ENCODE measurements at places on chromosomes 2 and 18. TPM values are rescaled to one million over a fixed set of nuclear protein-coding genes. Genes with fewer than 3 reads are reported as not detected.

DNA sequence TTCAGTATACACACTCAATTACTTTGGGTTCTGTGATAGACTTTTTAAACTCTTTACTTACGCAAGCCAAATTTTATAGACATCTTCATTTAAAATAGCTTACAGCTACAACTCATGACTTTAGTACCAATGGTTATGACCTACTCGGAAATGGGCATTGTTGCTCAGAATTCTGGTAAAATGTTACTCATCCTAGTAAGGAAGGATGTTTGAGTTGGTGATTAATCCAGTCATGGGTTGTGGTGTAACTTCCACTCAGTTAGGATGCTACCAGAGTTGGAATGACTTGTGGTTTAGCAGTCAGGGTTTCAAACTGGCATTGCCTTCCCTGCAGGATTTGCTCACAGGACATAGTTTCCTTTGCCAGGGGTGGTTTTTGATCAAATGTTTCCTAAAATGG is 7.4 kb upstream of the NPC1 start:
- DNase-seq: no peak

DNA sequence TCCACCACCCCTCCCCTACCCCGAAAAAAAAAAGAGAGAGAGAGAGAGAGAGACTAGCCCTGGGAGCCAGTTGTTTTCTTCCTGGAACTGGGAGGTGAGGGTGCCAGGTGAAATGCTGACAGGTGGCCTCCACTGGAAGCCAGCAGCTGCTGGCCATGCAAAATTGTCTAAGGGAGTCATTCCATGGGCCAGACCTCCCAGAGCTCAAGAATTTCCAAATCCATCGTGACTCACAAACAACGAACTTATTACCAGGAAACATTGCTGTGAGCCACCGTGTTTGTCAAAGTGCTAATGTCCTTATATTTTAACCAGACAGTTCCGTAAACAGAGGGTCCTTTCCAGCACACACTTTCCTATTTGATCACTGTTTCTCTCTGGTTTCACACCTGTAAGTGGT is 68.5 kb upstream of the PID1 start:
- no peak for DNase-seq

DNA sequence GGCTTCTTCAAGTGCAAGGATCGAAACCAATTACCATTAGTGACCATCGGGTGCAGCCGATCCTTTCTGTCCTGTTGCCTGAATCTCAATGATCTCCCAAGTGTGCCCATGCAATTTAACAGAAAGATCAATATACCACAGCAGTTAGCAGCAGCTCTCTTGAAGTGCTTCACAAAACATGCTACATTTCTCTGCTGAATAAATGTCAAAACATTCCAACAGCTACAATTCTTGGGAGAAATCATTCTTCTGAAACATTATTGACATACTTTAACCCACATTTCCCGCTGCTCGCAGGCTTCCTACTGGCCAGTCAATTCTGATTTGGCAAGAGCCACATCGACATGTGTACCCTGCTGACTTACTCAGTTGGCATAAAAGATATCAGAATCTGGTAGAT is 907.7 kb downstream of the TMEM182 start:
- no peak for DNase-seq

Gene CRYGC
- not detected for total RNA-seq

- no peak for DNase-seq
These were observed 31.5 kb upstream of the PDIA6 start for GRCh38 chr2:10844097-10844496.

DNA sequence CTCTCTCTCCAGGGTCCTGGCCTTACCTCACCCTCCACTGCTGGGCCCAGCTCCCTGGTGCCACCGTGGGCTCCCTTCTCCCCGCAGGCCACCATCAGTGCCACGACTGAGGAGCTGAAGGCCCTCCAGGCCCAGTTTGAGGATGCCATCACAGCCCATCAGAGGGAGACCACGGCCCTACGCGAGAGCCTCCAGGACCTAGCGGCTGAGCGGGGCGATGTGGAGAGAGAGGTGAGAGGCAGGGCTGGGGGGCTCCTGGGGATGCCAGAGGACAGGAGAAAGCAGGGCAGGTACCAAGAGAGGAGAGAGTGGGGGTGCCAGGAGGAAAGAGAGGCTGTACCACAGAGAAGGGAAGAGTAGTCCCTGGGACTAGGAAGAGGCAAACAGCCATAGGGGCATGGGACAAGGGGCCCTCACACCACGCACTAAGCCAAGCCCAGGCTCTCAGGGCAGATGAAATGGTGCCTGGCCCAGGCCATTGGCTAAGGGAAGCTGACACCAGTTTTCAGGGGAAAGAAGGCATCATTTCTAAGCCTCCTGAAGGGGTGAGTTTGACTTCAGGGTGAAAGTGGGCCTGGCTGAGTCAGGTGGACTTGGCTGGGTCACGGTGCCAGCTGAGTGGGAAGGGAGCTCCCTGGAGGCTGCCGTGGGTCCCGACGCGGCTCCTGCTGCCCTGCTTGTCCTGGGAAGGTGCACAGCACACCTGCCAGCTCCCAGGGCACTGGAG is 39.0 kb upstream of the SNED1 start:
- DNase-seq: no peak

GRCh38 chr2:8090748-8091700 is 590.8 kb upstream of the ID2 start:
- DNase-seq: no peak

DNA sequence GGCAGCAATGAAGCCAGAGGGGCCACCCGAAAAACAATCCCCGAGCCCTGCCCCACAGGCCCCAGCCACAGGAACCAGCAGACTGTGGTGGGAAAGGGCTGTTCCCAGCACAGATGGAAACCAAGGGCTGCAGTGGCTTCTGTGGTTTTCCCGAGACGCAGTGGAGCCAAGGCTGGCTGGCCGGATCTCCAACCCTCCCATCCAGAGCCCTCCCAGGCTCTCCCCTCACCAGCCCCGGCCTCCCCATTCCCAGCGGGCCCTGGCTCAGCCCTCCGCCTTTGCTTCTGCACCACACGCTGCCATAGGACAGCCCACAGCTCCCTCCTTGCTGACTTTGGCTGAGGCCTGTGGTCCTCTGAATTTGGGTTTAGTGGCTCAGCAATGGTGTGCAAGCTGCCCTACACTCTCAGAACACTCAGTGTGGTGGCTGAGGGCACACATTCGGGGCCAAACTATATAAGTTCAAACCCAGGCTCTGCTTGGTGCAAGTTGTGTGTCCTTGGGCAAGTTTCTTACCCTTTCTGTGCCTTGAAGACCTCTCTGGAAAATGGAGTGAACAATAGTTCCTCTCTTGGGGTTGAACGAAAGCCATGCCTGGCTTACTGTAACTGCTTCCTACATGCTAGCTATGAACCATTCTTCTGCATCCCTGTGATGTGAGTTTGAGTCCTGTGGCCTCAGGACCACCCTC is 200.1 kb downstream of the SMAD7 start:
- DNase-seq: no peak

- no peak for DNase-seq
These were observed 1305.0 kb upstream of the NRXN1 start for GRCh38 chr2:52336951-52337350.

GRCh38 chr2:238097988-238098871 is 1.9 kb upstream of the ESPNL start:
- peak; percentile 73 for DNase-seq

Gene SERPINB3
- not detected for total RNA-seq

Gene NOSTRIN
- total RNA-seq: not detected

GRCh38 chr18:1045658-1046057 is 141.0 kb downstream of the ADCYAP1 start:
- DNase-seq: no peak

Gene WDR33
- 52.1 TPM for total RNA-seq

DNA sequence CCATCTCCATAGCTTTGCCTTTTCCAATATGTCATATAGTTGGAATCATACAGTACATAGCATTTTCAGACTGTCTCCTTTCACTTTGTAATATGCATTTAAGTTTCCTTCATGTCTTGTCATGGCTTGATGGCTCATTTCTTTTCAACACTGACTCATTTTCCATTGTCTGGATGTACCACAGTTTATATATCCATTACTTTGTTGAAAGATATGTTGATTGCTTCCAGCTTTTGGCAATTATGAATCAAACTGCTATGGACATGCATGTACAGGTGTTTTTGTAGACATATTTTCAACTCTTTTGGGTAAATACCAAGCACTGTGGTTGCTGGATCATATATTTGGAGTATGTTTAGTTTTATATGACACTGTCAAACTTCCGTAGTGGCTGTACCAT is 26.3 kb downstream of the ACSL3 start:
- DNase-seq: no peak

DNA sequence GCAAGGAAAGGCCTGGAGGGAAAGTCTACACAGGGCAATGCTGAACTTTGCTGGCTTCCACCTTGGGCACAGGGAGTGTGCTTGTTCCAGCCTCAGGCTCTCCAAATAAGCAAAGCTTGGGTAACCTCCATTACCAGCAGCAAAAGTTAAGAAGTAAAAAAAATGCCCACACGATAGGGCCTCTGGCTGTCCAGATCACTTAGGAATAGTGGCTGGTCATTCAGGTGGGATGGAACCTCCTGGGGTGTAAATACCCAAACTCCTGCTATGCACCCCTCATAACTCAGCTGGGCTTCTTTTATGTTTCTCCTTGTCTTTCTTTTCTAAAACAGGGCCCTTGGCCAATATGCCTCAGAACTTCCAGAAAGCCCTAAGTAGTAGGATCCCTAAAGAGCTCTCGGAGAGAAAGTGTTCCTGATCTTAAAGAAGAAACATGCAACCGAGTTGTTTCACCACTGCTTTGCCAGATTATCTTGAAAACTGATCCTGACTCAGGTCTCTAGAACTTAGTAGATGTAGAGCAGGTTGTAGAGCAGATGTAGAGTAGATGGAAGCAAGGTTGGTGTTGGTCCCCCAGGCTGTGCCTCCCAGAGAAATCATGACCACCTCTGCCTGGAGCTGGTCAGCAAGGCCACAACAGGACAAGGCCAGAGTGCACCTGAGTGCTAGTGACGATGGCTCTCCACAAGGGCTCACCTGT is 2.0 kb upstream of the OSR1 start:
- no peak for DNase-seq

GRCh38 chr2:170822290-170823087 is 5.8 kb downstream of the GAD1 start:
- peak; percentile 57 for DNase-seq

DNA sequence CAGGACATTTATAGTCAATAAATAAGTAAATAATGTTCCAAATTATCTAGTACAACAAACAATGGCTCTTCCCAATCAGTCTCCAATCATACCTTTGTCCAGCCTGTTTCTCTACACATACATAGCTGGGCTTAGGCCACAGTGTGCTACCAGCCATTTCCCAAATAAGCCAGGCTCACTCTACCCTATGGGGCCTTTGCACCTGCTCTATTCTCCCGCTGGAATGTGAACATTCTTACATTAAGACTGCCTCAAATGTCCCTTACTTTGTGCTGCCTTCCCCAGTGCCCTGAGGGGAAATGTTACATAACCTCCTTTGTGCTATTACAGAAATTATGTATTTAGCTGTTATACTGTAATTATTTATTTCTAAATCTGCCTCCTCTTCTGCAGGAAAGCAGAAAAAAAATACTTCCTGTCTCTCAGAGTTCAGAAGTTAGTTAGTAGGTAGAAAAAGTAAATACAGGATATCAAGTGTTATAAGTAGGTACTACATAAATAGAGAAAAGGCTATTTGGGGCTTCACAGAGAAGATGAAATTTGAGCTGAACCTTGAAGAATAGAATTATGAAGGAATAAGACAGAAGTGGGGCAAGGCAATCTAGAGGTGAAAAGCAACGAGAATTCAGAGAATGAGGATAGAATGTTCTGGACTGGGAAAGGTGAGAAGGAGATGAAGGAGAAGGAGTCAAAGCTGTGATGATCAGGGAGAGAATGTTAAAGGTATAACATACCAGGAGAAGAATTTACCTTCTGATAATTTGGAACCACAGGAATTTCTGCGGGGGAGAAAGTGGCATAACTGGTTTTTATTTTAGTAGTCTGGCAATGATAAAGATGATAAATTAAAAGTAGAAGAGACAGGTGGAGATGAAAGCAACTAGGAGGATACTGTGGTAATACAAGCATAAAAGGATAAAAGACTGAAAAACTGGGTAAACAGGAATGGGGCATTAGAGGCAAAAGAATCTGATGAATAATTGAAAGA is 37.0 kb downstream of the ROCK1 start:
- DNase-seq: no peak

Gene MFSD2B
- not detected for total RNA-seq

Gene GLI2
- 1.2 TPM for total RNA-seq

DNA sequence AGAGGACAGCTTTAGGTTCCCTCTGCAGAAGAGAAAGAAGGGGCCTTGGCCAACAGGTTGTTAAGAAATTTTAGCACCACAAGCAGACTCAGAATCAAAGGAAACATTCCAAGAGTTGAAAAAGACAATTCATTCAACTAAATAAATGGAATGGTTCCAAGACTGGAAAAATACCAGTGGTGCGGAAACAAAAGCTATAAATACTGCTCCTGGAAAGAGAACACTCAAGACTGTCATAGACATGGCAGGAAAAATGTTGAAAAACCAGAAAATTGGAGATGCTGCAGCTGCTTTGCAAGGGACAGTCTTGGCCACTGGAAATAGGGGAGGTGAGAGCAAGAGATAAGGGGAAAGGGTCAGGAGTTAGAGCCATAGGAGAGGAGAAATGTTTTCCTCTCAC is 312.7 kb upstream of the CYRIA start:
- DNase-seq: no peak

DNA sequence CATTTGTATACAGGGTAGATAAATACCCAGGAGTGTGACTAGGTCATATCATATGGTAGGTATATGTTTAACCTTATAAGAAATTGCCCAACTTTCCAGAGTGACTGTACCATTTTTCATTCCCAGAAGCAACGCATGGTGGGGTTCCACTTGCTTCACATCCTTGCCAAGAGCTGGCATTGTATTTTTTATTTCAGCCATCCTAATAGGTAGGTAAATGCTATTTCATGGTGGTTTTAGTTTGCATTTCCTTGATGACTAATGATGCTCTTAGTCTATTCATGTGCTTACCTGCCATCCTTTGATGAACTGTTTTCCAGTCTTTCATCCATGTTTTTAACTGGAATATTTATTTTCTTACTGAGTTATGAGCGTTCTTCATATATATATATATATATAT is 51.9 kb downstream of the MAP4K3 start:
- no peak for DNase-seq

DNA sequence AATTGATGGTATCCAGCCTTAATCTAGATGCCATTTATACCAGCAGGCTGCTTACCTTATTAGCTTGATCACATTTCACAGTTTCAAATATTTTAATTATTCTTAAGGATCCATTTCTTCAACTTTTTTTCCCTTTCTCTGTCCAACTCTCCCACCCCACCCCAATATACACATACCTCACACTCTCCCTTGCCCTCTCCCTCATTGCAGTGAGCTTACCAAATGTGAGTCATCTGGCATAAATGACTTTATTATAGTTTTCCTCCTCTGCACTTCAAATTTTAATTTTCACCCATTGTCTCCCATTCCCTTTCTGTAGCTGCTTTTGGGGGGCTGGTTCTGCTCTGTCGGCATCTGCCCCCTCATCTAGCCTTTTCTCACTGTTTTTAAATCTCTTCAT is 12.9 kb downstream of the HTR2B start:
- DNase-seq: no peak

- DNase-seq: no peak
These were observed 555.8 kb downstream of the SATB2 start for GRCh38 chr2:198901894-198902293.

Data from endothelial cell (in vitro differentiated cells).